Activated CD4-positive, alpha-beta T cell treated with anti-CD3 and anti-CD28 coated beads for 48 hours (primary cell): ENCODE measurements at places on chromosomes 12 and 14.

GRCh38 chr12:65335021-65335714, 56.7 kb downstream of the MSRB3 start:
- no peak for DNase-seq

- DNase-seq, result no peak
These were observed 42.9 kb downstream of the DNAI7 start for GRCh38 chr12:25152055-25152454.

DNA sequence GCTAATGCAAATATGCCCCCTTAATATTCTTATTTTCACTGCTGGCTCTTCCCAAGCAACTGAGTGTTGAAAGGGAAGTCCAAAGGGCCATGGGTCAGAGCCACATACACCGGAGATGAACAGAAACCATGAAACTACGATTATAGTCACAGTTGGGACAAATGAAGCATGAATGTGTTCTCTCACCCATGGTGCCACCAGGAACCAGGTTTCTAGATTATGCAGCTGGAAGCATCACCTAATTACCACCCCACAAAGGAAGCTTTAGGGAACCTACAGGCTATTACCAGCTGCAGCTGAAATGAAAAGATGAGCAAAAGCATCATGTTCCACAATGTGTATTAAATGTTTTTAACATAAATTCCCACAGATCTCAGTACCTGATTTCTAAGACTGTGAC, 15.4 kb downstream of the TMTC1 start:
- DNase-seq, result no peak

DNA sequence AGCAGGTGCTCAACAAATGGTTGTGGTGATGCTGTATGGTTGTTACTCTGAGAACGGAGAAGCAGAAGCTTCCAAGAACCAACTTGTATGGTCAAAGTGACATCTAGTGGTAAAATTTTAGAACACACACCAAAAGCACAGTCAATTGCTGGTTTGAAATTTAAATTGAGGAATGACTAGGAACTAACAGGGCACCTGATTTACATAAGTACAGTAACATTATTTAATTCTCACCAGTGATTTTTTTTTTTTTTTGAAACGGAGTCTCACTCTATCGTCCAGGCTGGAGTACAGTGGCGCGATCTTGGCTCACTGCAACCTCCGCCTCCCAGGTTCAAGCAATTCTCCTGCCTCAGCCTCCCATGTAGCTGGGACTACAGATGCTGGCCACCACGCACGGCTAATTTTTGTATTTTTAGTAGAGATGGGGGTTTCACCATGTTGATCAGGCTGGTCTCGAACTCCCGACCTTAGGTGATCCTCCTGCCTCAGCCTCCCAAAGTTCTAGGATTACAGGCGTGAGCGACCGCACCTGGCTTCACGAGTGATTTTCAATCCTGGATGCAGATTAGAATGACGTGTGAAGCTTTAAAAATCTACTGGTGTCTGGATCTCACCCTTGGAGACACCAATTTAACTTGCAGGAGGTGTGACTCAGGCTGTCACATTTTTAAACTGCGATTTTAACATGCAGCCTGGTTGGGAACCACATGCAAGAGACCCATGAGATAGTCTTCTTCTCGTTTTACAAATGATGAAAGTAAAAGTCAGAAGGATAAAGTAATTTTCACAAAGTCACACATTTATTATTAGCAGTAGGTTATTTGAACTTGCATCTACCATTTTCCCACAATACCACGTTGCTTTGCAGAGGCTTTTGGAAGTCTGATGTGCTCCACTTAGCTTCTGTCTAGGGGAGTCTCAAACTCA, 14.1 kb upstream of the NUMB start:
- no peak for DNase-seq

- no peak for DNase-seq
These were observed 80.4 kb upstream of the DIO3 start for GRCh38 chr14:101480747-101481530.

DNA sequence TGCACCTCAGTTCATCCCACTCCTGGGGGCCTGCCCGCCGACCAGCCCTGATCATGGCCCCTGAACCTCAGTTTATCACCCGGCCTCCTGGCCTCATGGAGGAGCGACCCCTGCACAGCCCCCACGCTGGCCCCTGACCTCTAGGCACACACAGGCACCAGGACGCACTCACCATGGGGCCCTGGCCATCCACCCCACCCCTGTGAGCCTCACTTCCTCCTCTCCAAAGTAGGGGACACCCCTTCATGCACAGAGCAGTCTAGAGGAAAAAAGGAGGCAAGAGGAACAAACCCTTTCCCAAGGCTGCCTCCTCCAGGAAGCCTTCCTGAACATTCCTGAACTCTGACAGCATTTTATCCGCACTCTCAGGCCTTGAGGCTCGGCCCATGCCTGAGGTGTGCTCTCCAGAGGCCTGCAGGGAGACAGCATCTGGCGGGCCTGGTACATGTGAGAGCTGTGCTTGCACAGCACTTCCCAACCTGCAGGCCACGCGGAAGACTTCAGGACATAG, 39.4 kb downstream of the CCNK start:
- DNase-seq, result no peak

DNA sequence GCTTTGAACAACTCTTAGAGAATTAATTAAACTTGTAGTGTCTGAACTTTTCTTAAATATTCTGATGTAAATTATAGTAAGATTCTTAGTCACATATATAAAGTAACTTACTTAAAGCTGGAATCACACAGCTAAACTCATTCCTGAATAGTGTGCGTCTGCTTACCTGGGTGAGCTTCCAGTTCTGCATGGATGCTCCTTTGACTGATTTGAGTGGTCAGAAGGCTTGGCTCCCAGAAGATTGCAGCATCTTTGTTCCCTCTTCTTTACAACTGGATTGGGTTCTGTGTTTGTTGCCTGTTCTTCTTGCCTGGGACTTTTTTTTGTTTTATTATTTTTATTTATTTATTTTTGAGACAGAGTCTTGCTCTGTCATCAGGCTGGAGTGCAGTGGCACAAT, 66.5 kb upstream of the ASPG start:
- no peak for DNase-seq
